Kidney epithelial cell (primary cell): ENCODE measurements at places on chromosomes 6 and 20.
A peak's percentile ranks its signal among the peaks of the same experiment; 100 is the strongest.

- no peak for DNase-seq
Measured at GRCh38 chr6:77397561-77397960, 65.7 kb downstream of the HTR1B start.

DNA sequence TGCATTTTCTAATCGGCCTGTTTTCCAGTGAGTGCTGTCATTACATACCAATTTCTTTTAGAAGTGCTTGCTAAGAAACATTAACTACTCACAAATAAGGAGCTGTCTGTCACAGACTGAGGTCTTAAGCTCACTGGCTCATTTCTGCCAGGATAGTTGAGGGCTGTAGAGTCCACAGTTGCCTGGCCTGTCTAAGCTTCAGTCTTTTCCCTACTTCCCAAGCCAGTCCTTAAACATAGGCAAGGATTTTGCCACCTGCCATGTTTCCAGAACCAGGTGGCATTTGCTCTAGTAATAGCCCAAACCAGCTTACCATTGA is 84.7 kb downstream of the LINC00237 start:
- no peak for DNase-seq

GRCh38 chr6:44444853-44445252 is 57.3 kb downstream of the CDC5L start:
- DNase-seq: no peak

GRCh38 chr6:87122477-87122876 is 27.6 kb upstream of the CGA start:
- no peak for DNase-seq

DNA sequence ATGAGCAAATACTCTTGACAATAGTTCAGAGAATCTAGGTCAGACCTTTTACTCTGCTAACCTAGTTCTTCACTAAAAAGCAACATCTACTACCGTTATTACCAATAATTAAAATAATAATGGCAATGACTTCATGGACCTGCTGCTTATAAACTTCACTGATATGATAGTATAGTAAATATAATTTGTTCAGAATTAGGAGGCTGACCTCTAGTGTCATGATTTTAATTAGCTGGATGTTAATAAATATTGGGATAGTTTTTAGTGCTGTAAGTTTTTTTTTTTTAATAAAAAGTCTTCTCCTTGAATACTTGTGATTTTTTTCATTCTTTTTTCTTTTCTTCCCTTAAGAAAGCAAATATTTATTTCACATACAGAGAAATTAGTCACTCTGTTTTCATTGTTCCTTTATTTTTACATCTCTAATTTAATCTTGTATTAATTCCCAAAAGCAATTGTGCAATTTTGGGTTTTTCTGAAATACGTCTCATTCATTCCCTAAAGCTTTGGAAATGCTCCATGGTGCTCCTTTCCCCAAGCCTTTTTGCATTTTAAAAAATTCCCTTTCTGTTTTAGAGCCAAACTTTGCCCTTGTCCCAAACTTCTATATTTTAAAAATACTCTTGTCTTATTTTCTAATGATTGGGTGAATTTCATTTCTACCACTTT is 46.6 kb upstream of the UST start:
- no peak for DNase-seq

DNA sequence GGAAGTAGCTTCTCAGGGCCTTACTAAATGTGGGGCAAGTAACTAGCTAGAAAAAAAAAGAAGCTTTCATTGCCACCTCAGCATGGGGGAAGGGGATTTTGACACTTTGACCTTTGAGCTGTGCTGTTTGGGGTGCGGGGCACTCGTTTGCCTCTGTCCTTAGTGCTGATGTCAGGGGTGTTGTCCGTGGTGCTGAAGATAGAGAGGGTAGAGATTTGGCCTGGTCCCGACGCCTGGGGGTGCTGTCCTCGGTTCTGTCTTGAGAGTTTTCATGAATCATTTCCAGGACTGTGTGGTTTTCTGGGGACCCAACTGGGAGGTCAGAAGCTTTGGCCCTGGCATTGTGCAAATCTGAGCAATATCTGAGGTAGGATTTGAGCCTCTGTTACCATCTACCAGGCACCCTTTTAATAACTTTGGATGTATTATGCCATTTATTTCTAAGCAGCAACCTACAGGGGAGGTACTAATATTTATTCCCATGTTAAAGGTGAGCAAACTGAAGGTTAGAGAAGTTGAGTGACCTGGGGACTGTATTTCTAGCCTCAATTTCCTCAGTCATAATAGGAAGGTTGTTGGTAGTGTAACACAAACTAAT is 78.0 kb downstream of the DLGAP4 start:
- DNase-seq: no peak

GRCh38 chr6:132344811-132345210 is 56.5 kb downstream of the MOXD1 start:
- no peak for DNase-seq

- DNase-seq: no peak
Measured at GRCh38 chr6:1023229-1023628, 288.7 kb upstream of the FOXQ1 start.

- no peak for DNase-seq
Measured at GRCh38 chr6:78460711-78461110, 406.6 kb upstream of the IRAK1BP1 start.

DNA sequence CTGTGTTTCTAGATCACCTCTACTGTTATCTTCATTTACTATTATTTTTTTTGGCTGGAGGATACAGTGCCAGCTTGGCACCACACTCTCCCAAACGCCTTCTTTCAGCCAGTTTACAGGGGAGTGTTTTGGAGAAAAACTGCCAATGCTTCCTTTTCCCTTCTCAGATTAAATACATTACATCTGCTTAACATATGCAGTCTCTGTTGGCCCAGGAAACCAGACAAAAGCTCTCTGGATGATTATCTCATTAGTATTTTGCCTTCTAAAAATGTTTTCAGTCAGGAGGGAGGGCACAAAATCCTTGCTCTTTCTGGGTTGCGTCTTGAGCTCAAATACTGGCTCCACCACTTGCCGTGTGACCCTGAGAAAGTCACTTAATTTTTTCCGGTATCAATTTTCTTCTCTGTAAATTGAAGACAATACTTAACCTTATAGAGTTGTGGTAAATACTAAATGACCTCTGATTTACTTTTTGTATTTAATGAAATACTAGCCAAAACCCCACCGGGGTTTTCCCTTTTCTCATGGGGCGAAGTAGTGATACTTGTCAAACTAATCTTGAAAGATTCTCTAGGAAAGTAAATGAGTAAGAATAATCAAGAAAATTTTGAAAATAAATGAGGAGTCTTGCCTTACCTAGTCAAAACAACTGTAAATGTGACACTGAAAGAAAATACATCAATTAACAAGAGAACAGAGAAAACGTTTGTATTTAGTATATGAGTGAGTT is 146.2 kb downstream of the MMS22L start:
- DNase-seq: no peak

- DNase-seq: no peak
Measured at GRCh38 chr6:45003387-45003786, 324.7 kb upstream of the RUNX2 start.

- no peak for DNase-seq
Measured at GRCh38 chr20:20837574-20838021, 125.2 kb upstream of the RALGAPA2 start.

GRCh38 chr20:49420811-49421295 is 61.6 kb downstream of the KCNB1 start:
- DNase-seq: no peak

DNA sequence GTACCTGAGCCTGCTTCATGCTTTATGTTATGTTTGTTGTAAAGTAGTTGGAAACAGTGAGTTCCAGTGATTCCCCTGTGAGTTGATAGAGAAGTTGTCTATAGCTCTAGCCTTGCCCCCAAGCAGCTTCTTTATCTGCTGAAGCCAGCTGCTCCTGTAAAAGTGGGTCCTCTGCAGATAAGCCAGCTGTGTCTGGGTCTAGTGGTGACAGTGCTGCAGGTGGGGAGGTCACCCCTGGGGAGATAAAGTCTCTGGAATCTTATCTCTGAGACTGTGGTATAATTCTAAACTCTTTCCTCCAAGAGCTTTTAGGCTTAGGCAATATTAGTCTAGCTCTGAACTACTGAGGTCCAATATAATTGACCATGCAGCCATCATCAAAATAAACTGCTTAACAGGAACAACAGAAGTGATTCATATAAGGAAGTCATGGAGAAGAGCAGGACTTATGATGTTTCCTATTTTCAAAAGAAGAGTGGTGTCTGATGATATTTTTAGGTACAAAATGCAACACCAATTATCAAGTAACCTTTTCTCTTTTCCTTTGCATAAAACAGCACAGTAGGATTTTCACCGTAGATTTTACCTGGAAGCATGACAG is 44.2 kb upstream of the TMEM217 start:
- no peak for DNase-seq

DNA sequence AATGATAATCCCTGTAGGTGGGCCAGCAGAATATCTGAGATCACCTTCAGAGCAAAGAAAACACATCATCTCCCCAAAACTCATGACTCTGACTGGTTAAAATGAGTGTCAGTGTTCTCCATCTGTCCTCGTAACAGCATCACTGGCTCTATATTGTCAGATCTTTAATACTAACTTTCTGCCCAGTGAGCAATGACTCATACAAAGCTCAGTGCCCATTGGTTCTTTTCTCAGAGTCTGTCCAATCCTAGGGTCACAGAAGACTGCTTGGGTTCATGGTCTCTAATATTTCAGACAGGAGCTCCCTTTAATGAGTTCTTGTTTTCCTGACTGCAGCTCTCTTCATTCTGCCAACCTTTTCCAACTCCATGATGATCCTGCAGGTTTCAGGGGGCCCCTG is 36.4 kb downstream of the HLA-DPB1 start:
- peak; percentile 21 for DNase-seq

DNA sequence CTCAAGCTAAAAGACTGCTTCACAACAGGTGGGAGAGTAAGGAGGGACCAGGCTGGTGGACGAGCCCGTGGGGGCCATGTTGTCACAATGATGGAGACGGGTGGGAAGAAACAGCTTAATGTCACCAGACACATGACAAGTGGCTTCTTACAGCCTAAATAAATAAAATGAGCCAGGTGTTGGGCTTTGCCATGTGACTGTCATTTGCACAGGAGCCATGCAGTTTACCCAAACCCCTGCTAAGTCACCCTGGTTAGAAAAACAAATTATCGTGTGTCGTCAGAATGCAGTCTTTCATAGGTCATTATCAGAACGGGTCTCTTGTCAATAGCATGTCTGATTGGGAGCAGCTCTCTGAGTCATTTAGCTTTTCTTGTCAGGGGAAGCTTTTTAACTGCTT is 18.5 kb downstream of the BTBD3 start:
- DNase-seq: no peak

- no peak for DNase-seq
Measured at GRCh38 chr20:16313917-16314316, 259.3 kb downstream of the KIF16B start.

DNA sequence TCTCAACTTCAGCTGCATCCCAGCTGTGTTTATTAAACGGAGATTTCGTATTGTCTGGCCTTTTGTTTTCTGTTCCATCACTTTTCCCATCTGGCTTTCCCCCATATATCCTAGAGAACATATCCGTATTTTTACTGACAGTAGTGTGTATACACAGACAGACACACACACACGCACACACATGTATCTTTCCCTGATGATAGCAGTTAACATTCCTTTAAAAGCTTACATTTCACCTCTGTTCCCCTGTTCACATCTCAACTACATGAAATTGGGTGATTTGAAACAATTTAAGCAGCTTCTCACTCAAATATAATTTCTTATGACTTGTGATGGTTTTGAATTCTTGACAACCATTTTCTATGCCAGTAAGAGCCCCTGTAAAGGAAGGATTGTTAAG is 207.1 kb upstream of the CEP162 start:
- no peak for DNase-seq

DNA sequence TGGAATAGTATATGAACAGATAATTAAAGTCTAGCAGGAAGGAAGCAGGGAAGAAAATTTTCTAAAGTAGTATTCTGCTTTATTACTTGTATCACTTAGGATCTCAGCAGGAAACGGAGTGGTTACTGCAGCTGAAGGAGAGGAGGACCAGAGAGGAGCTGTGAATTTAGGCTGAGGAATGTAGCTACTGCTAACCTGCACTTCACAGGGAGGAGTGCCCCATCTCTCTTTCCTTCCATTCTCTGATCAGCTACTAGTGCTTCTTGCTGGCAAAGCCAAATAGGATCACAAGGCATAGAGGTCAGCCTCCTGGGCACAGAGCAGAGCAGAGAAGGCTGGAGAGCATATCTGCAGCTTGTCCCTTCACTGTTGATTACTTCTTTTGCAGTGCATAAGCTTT is 205.3 kb upstream of the ASCC3 start:
- DNase-seq: no peak

DNA sequence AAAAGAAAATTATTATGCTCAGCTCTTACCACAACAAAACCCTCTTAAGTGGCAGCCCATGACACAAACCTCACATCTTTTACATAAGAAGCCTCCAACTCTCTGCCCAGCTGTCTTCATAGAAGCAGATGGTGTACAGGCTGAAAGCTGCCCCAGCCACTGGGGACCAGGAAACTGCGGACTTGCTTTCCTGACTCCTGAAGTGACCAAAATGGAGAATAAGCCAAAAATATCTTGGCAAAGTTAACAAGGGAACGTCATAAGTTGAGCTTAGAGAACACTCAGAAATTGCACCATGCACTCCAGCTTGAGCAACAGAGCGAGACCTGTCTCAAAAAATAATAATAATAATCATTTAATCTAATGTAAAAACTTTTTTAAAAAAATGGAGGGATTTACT is 160.3 kb upstream of the CDYL start:
- no peak for DNase-seq

GRCh38 chr6:14957355-14958059 is 288.4 kb upstream of the JARID2 start:
- no peak for DNase-seq

GRCh38 chr20:48682529-48683363 is 145.1 kb downstream of the PREX1 start:
- DNase-seq: peak; percentile 45

- no peak for DNase-seq
Measured at GRCh38 chr6:93196406-93196970, 222.9 kb downstream of the EPHA7 start.

DNA sequence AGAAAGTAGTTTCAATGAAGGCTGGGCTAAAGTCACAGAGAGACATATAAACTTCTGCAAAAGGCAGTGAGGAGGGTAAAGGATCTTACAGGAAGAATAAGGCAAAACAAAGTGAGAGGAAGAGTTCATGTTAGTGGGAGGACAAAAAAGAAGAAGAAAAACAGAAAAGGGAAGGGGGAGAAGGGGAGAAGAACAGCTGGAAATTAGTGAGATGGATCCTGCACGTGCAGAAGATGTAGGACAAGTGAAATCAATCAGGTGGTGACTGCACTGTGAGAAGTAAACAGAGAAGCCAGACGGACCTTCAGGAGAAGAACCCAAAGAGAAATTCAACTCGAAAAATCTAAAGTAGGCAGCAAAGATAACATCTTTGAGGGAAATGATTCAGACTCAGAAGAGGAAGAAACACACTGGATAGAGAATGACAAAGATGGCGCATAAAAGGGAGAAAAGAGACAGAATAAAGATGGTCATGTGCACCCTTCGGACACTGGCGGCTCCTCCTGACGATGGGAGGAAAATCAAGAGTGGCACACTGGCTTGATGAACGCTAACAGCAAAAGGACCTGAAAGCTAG is 105.9 kb downstream of the MYB start:
- no peak for DNase-seq

DNA sequence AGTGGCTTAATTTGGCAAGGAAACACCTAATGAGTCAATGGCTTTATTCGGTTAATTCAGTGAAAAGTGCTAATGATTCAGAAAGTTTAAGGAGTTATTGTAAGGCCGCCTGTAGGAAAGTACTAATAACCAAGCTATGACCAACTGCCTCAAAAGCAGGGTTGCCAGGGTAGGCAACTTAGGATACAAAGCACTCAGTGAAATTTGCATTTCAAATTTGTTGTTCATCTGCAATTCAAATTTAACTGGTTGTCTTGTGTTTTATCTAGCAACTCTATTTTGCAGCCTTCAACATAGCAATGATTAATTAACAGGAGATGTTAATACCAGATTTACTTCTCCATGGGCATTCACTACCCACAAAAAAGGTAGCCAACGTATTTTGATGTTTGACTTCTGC is 412.3 kb downstream of the PRKN start:
- DNase-seq: no peak
